Stimulated activated CD4-positive, alpha-beta T cell treated with anti-CD3 and anti-CD28 coated beads, Interleukin-2, amount 100 ng/mL, for 48 hours (primary cell): ENCODE measurements at places on chromosomes 2 and 18.

DNA sequence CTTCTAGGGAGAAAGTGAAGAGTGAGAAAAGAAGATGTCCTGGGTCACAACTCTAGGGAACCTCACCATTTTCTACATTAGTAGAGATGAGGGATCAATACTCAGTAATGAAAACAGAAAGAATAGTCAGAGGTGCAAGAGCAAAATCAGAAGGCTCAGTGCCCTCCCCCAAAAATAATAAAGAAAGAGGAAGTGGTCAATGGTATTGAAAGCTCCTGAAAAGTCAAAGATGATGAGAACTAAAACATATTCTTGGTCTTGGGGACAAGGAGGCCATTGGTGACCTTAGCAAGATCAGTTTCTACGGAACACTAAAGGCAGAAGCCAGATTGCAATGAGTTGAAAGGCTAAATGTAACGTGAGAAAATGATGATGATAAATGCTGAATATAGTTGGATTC is 24.5 kb upstream of the MYO1B start:
- DNase-seq, result no peak

GRCh38 chr2:217812170-217812569 is 190.6 kb downstream of the TNS1 start:
- DNase-seq, result no peak

GRCh38 chr2:39805936-39806608 is 27.0 kb upstream of the THUMPD2 start:
- DNase-seq, result no peak

GRCh38 chr18:59706499-59706898 is 9.3 kb upstream of the CCBE1 start:
- no peak for DNase-seq

DNA sequence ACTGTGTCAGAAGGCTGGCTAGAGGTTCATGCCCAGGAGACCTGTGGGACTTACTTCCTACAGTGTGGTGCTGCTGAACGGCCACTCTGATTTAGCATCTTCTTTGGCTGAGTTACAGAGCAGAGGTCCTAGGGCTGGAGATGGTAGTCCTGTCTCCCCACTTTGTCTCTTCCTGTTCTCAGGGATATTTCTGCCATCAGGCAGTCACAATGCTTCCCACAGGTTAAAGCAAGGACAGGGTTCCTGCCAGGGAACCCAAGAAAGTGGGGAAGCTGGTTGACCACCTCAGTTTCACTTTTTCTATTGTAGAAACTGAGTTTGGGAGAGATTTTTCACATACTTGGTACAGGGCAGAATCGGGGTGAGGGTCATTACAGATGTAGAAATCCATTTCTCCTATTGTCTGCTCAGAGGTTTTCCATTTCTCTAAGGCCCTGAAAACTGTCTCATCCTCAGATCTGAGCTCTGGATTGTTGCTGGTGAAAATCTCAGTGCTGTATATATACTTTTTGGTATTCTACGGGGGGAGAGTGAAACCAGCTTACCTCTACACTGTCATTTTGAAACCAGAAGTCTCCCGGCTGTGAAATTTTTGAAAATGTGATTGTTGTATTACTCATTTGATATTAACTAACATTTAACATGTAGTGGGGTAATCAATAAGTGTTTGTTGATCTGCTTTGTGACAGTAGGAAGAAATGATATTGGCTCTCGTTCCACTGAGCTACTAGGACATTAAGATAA is 37.0 kb upstream of the MEP1B start:
- no peak for DNase-seq

GRCh38 chr18:65852273-65852672 is 101.5 kb downstream of the CDH7 start:
- DNase-seq, result no peak
